Esophagus squamous epithelium (tissue), 5 donors: ENCODE measurements at places on chromosomes 1 and 21.

DNA sequence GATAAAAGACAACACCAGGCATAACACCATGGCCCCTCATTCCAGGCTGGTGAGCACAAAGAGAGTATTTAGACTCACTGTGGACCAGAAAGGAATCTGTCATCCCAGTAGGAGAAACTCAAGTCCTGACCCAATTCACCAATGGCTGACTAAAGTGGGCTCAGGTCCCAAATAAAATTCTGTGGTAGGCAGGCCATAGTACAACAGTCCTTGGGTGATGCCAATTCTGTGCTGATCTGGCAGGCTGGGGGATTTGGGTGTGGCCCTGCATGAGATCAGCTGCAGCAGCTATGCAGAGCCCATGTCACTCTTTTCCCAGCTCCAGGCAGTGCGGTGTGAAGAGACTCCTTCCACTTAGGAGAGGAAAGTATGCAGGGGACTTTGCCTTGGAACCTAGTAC is 245.1 kb downstream of the LBR start:
- DNase-seq: no peak

GRCh38 chr1:235642943-235643371 is 6.6 kb downstream of the GNG4 start:
- DNase-seq: no peak

DNA sequence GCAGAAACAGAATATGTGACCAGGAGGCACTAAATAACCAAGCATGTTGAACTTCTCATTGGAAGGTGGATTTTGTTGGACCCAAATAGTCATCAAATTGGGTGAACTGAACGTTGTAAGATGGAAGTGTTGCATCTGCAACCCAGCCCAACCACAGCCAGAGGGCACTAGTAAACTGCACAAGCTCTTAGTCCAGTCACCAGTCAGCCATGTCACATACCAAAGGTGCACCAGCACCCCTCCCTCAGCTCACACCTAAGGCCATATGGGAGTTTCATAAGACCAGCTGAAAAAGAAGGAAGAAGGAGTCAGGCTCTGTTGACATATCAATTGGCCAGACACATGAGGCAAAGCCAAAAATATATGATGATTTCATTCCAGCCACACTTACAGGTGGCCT is 481.7 kb upstream of the NR5A2 start:
- DNase-seq: no peak

DNA sequence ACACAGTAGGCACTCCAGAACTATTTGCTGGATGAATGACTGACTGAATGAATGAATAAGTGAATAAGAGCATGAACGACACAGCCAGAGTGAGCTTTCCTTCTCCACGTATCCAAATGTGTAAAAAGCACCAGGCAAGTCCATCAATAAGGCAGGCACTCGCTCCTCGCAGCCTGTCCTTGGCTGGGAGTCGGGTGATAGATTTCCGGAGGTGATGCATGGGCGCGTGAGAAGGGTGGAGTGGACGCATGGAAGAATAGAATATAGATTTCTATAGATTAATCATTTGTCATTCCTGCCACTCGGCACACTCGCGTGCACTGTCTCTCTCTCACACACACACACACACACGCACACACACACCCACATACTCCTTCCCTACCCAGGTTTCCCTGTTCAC is 164.3 kb upstream of the ZC3H12A start:
- DNase-seq: no peak

DNA sequence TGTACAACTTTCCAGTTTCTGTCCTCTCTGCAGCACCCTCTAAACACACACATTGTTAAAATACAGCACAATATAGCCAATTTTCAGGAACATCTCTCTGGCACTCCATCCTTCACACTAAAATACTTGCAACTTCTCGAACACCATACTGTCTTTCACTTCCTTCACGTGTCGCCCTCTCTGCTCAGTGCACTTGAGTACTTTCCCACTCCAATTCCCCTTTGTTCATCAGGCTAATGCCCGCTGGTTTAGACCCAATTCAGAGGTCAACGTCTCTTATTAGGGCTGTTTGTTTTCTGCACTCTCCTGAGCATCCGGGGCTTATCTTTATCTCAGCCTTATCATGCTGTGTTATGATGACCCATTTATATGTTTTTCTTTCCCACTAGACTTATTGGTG is 238.2 kb upstream of the SGIP1 start:
- DNase-seq: no peak

DNA sequence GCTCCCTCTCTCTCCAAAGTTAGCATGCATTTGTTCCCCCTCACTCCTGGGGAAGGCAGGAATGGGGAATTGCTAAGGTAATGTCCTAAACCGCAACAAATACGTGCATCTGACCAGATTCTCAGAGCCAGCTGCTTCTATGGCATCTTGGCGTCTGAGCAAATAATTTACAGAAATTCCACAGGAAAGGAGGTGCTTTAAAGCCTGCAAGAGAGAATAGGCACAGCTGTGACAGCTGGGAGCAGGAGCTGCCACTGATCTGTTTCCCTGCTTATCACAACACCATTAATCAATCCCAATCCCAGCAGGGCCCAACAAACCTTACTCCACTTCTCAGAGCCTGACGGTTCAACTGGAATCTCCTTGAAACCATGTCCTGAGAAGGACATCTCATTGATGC is 83.5 kb upstream of the ZNF281 start:
- no peak for DNase-seq

GRCh38 chr1:235720544-235720943 is 71.0 kb upstream of the GNG4 start:
- DNase-seq: no peak

GRCh38 chr1:100304227-100304626 is 38.2 kb downstream of the RTCA start:
- DNase-seq: no peak

- DNase-seq: no peak
Measured at GRCh38 chr21:16421007-16421406, 691.2 kb downstream of the USP25 start.

- DNase-seq: no peak
Measured at GRCh38 chr21:25579226-25580013, 27.9 kb downstream of the MRPL39 start.

- no peak for DNase-seq
Measured at GRCh38 chr1:2374252-2375155, 16.9 kb downstream of the MORN1 start.

DNA sequence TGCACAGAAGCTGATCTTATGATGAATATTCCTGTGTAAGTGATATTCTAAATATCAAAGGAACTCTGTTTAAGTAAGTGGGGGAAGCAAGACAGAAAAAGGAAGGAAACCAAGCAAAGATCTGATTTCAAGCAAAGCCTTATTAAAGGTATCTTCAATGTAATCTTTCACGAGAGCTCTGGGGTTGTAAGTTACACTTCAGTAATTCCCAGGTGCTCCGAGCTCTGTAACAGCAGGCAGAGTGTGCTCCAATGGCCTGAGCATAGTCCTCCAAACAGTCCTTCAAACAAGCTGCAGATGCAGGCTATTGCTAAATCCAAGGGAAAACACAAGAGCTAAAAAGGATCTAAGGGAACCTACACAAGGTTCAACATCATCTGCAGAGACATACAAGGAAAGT is 949.7 kb upstream of the TMPRSS15 start:
- no peak for DNase-seq

DNA sequence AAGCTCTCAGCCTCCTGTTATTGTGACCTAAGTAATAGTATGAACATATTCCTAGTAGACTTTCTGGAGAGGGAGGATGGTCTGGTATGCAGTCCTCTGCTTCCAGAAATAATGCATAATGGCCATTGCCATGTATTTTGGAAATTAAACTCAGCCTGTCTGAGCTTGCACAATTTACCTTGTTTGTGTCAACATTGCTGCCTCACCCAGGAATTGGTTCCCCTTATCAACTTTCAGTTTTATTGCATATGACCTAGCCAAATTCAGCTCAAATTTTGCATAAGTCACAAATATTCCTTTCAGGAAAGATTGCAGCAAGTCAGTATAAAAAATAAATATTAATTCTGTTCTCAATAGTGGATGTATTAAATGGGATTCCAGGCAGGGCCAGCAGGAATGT is 101.9 kb upstream of the SLC5A9 start:
- no peak for DNase-seq

DNA sequence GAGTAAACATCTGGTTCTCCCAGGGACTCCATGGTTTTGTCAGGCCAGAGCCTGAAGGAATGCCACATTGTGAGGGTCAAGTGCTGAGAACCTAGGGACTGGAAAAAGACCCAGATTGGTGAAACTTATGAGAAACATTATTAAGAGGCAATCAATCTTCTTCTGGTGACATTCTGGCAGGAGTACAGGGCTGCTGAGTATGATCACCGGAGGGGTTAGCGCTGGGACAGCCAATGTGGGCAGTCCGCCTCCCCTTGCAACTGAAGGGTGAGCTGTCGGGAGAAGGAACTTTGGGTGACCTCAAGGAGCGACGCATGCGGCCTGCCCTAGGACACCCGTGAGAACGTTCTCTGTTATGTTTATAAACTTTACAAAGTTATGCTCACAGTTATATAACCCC is 429.0 kb downstream of the LMO4 start:
- DNase-seq: no peak

GRCh38 chr1:112702420-112703261 is 4.3 kb downstream of the RHOC start:
- DNase-seq: no peak

GRCh38 chr1:176323472-176323871 is 116.4 kb upstream of the COP1 start:
- DNase-seq: no peak

DNA sequence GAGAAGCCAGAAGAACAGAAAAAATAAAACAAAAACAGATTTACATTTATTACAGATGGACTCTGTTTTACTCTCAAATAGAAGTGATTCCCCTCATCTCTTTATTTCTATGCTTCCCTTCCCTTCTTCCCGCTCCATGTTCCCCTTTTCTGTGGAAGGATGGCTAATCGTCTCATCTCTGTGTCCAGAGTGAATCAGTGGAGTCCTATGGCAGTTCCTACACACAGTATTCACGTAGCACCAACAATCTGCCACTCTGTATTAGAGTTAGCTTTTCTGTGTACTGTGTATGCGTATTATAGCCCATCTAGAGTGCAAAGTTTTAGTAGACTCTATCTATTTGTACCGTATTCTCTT is 6.8 kb upstream of the ERO1B start:
- DNase-seq: no peak

GRCh38 chr1:203147376-203147775 is 19.9 kb downstream of the ADORA1 start:
- DNase-seq: no peak

GRCh38 chr1:9070486-9070885 is 1.1 kb upstream of the SLC2A5 start:
- no peak for DNase-seq

DNA sequence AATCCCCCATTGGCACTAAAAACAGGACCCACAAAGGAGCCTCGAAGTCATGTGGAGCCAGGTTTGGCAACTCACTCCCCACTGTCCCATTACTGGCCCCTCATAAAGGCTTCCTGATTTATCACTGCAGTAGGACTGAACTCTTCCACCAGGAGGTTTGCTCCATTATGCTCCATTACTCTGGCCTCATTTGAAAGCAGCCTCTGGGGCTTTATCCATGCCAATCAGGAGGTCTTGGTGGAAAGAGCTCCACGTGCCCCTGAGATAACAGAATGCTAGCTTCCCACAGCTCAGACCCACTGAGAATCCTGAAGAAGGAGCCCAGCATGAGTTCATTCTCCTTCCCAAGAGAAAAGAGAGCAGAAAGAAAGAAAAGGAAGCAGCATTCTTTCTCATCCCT is 76.4 kb downstream of the HIVEP3 start:
- no peak for DNase-seq

DNA sequence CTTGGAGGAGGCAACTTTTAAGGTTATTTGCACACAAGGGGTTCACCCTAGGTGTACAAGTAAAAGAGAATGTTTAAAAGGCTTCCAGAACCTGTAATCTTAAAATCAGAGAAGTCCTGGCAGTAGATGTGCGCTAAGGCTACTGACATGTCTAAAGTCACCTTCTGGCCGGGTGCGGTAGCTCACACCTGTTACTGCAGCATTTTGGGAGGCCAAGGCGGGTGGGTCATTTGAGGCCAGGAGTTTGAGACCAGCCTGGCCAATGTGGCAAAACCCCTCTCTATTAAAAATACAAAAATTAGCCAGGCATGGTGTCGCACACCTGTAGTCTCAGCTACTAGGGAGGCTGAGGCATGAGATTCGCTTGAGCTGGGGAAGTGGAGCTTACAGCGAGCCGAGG is 20.3 kb upstream of the DEGS1 start:
- no peak for DNase-seq

DNA sequence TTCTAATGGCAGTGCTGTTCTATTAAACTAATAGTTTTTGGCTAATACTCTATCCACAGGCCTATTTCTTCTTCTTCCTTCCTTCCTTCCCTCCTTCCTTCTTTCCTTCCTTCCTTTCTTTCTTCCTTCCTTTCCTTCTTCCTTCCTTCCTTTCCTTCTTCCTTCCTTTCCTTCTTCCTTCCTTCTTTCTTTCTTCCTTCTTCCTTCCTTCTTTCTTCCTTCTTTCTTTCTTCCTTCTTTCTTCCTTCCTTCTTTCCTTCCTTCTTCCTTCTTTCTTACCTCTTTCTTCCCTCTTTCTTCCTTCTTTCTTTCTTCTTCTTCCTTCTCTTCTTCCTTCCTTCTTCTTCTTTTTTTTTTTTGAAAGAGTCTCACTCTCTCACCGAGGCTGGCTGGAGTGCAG is 31.7 kb downstream of the CCDC190 start:
- no peak for DNase-seq

GRCh38 chr1:85933961-85934360 is 222.6 kb downstream of the COL24A1 start:
- no peak for DNase-seq

DNA sequence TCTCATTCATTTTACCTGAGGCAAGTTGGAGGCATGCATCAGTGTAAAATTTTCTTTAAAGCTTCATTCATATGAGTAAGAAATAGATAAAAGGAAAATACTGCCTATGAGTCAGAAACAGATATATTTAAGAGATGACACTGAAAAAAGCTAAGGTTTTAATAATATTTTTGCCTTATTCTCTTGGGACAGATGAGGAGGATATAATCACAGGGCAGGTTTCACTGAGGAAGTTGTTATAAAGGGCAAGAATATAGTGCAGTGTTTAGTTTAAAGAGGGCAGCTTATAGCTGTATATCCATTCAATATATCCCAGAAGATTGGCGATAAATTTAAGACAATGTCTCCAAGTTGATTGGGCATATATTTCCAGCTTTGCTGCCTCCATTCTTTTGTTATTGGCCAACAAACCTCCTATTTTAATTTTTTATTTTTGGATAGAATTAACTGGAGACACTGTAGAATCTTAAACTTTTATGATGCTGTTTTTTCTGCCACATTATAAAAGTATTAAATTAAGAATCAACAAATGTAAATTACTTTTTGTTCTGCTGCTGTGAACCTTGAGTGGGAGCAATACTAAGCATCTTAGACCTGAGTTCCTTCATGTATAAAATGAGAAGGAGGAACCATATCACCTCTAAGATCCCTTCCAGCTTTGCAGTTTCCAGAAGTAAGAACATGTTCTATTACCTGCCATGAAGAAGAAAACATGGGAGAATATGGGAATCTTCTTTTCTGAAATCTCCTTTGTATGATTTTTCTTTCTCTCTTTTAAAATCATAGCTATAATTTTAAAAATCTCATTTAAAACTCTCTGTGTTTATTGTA is 171.6 kb downstream of the S1PR1 start:
- DNase-seq: no peak

GRCh38 chr1:211114446-211114845 is 19.5 kb downstream of the KCNH1 start:
- DNase-seq: no peak
